ENCODE measurements at places on chromosomes 11 and 22.

GRCh38 chr11:11841116-11841722, 553 bp upstream of the USP47 start:
- no peak for DNase-seq

DNA sequence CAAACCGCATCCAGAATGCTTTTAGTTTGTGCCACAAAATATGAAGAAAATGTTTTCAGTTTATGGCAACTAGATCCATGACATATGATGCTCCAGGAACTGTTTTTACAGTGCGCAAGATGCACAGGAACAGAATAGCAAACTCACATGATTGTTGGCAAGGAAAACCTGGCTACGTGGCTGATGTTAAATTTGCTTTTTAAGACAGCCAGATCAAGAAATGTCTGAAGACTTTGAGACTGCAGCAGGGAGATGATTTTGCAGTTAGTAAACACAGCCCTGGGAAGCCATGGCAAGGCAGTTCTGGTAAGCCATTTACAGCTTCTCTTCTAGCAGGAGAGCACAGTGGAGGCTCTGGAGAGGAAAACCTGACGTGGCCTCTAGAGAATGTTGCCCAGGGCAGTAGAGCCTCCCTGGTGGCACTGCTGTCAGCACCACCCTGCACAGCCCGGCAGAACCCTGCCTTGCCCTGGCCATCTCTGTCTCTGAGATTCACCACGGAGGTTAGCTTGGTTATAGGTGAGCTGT, 69.8 kb upstream of the TNRC6B start:
- no peak for DNase-seq

- DNase-seq = no peak
Observed at GRCh38 chr11:115539844-115540243, 35.6 kb upstream of the CADM1 start.

DNA sequence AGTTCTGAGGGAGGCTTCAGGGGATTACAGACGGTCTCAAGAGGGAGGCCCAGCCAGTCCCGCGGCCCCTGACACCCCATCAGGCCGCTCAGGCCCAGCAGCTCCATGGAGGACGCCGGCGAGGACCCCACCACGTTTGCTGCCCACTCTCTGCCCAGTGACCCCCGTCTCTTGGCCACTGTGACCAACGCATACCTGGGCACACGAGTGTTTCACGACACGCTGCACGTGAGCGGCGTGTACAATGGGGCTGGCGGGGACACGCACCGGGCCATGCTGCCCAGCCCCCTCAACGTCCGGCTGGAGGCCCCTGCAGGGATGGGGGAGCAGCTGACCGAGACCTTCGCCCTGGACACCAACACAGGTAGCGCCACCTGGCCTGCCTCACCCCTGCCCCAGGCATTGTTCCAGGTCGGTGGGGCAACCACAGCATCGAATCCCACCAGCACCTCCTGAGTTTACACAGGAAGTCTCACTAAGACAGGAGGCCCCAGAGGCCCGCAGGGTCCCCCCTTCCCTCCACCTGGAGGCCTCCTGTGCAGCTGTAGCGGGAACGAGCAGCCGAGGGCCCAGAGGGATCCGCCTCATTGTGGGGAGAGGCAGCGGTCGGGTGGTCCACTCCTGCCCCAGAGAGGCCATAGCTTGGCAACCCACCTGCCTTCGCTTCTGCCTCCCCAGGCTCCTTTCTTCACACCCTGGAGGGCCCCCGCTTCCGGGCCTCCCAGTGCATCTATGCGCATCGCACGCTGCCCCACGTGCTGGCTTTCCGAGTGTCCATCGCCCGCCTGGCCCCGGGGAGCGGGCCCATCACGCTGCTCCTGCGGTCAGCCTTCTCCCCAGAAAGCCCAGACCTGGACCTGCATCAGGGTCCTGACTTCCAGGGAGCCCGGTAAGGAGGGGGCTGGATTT, 1.0 kb downstream of the PGGHG start:
- no peak for DNase-seq

- peak; percentile 33 for DNase-seq
Observed at GRCh38 chr11:126307706-126308105, 3.8 kb downstream of the DCPS start.

DNA sequence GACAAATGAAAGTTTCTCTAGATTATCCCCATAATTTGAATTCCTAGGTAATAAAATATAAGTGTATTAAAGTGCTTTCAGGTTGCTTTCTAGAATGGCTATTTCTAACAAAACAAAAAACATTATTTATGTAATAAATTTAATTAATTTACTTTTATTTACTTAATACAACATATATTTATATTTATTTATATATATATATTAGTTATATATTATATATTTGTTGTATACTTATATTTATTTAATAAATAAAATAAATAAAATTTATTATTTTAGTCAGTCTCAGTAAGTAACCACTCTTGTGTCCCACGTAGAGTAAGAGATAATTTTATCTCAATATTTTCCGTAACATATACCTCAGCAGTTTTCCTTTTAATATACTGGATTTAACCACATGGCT, 1031.6 kb upstream of the CNTN5 start:
- no peak for DNase-seq

GRCh38 chr11:15901790-15902189, 454.6 kb downstream of the SOX6 start:
- no peak for DNase-seq

DNA sequence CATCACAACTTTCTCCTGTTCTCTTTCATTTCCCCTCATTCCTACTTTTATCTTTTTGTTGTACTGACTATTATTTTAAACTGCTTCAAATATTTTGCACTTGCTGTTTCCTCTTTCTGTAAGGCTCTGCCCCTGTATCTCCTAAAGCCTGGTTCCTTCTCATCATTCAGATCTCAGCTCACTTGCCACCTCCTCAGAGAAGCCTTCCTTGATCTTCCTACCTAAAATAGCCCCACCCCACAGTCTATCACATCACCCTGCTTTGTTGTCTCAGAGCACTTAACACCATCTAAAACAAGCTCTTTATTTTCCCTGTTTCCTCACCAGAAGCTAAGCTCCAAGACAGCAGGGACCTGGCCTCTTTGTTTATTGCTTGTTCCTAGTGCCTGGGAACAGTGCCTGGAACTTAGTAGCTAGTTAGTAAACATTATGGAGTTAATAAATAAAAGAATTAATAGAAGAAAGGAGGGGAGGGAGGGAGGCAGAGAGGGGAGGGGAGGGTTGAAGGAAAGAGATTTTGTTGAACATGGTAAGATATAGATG, 2.5 kb upstream of the STK33 start:
- DNase-seq = no peak

GRCh38 chr22:21713428-21714058, 22.1 kb downstream of the YPEL1 start:
- no peak for DNase-seq

DNA sequence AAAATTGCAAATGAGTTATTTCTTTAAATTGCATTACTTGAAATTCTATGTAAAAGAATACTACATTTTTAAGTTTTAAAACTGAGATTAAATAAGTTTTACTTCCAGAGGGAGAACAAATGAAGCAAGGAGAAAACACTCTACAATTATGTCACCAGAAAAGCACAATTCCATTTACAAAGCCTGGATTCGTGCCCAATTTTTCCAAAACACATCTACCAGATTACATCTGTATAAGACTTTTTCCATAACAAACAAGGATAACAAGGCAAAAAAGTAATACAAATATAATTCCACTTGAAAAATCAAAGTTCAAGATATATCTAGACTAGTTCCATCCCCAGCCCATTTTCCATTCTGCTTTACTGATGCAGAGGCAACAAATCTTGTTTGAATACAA, 40.5 kb downstream of the MTMR2 start:
- no peak for DNase-seq

All from hematopoietic multipotent progenitor cell treated with erythropoietin and hydrocortisone succinate and interleukin-3 and kit ligand, for 17 days (in vitro differentiated cells).